ENCODE measurements at places on chromosomes 6 and 20. TPM values are rescaled to one million over a fixed set of nuclear protein-coding genes. Genes with fewer than 3 reads are reported as not detected.

MATN4 gene
- 0.39 TPM for polyA plus RNA-seq

FRMD1 gene
- polyA plus RNA-seq, result 20.4 TPM

HDGFL1 gene
- polyA plus RNA-seq, result not detected

DNA sequence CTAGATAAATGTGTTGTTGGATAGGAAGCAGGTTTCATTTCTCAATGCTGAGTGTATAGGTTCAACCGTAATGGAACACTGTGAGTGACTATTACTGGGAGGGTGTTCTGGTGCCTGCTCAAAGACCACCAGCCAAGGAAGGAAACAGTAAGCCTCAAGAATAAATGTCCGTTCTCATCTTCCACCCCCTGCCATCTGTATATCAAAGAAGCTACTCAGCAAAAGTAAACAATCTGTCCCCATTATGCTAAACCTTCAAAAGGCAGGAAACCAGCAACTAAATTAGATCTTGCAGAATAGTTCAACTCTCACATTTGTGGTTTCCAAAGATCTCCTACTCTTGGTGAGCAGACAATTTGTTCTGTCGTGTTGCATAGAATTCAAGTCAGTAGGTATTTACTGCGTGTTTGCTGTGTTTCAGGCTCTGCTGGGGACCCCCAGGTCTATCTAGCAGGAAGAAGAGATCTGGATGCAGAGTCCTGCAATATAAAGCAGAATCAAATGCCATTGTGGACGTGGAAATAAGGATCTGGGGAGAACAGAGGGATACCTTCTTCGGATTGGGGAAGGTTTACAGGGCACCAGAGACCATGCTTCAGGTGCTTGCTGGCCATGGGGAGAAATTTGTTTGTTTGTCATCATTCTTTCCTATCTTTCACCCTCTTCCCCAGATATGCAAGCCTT is 87.3 kb downstream of the SCML4 start:
- no peak for DNase-seq

DNA sequence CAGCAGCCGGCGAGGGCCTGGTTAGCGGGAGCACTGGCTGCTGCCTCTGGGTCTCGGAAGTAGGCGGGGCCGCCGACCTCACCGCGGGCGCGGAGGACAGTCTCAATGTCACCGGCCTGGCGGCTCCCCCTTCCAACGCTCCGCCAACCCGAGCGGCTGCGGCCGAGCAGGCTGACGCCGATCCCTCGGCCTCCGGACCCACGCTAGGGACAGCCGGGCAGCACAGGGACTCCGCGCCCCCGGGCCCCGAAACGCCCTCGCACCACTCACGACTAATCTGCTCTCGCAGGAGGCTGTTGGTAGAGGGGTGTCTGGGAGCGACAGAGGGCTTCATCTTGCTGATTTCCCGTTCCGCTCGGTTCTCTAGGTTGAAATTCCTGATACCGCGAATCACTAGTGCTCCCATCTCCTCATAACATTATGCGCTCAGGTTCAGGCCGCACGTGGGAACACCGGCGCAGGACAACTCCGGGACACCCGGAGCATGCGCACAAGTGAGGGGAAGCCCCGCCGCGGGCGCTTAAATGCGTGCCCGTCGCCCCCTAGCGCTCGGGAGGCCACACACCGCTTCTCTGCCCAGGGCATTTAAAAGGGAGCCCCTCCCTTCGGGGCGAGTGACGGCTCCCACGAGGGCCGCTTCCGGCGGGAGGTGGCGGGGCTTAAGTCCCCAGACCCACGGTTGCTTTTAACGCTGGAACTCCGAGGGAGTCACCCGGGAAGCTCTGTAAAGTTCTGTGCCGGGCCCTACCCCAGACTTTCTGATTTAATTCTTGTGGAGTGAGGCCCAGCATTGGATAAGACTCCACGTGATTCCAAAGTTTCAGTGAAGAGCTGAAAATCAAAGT is at the start of gene NDUFAF4:
NDUFAF4 (minus strand) TSS at position 496 of the 845 bp plus-strand sequence; CDS start at position 406, 90 bp downstream.
- peak; percentile 93 for DNase-seq

GRCh38 chr20:20440481-20440880 is 72.6 kb downstream of the INSM1 start:
- DNase-seq, result no peak

DNA sequence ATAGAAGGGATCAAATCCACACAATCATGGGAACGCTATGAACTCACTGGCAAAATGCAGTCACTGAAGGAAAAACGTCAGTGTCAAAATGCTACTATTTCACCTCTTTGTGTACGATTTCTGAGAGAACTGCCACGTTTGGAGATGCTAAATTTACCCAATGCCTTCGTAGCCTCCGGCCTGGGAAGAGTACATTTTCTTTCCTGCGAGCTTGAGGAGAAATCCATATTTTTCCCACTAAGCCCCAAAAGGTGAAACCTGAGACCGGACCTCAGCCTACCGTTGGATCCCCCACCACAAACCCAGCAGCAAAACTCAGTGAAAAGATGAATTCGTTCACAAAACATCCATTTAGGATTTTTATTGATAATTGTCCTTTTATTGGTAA is 131.7 kb downstream of the GPX5 start:
- DNase-seq, result no peak

GRCh38 chr6:30483677-30484279 is 5.5 kb upstream of the HLA-E start:
- DNase-seq, result peak; percentile 61

- no peak for DNase-seq
Observed at GRCh38 chr6:53410508-53411258, 61.9 kb upstream of the ELOVL5 start.

DNA sequence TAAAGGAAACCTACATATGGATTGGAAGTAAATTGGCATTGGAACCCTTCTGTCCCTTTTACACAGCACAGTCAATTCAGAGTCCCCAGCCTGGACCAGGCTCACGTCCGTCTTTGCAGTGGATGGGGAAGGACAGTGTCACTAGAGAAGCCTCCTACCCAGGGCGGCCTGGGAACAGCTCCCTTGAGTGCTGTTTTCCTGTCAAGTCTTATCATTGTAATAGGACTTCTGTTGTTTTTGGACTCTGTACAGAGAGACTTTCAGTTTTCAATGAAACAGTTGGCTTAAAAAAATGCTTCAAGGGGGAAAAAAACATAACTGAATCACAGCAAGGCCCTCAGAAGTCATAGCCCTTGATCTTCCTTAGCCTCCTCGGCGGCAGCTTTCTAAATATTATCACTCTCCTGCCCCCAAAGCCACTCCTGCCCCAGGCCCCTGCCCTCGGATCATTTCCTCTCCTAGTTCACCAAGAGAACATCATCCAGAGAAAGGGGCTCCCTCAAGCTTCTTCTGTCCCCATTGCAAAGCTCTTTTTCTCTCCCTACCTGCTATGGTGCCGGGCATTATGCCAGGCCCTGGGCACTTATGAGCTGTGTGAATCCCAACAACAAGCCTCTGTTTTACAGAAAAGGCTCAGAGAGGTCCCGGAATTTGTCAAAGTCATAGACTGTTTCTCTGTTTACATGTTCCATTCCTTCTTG is 37.8 kb upstream of the CNKSR3 start:
- no peak for DNase-seq

GRCh38 chr20:63574156-63574828 is at the start of gene HELZ2:
Gene HELZ2, minus strand, starts transcription at chr20:63574239. Its CDS starts 1,854 bp downstream, at chr20:63572385.
- DNase-seq, result no peak

DNA sequence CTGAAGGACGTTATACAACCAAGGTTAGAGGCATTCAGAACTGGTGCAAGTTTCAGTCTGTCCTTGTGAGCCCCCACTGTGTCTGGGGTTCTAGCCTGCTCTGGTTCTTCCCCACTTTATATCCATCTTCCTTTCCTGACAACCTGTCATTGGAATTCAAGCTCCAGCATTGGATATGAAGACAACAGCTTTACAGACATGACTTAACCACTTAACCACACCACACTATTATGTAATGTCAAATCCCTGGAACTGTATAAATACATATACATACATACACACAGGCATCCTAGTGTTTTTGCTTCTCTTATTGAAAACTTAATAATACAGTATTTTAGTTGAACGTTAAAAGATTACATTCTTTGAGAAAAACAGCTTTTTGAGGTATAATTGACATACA is 217.9 kb upstream of the SGK1 start:
- no peak for DNase-seq

DNA sequence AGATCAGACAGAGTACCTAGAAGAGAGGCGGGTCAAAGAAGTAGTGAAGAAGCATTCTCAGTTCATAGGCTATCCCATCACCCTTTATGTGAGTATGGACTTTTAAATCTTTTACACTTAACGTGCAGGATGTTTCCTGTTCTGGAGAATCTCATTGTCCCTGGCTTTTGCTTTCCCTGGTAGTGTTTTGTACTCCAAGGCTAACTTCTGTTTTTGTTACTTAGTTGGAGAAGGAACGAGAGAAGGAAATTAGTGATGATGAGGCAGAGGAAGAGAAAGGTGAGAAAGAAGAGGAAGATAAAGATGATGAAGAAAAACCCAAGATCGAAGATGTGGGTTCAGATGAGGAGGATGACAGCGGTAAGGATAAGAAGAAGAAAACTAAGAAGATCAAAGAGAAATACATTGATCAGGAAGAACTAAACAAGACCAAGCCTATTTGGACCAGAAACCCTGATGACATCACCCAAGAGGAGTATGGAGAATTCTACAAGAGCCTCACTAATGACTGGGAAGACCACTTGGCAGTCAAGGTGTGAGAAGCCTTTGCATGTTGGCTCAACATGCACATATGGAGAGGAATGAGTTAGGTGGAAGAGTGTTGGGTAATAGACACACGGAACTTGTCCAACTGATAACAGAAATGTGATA is 3.3 kb downstream of the HSP90AB1 start:
- DNase-seq, result no peak

- DNase-seq, result no peak
Observed at GRCh38 chr6:53912661-53913060, 117.9 kb downstream of the LRRC1 start.

GRCh38 chr6:6931071-6932025 is 176.4 kb upstream of the RREB1 start:
- no peak for DNase-seq

- no peak for DNase-seq
Observed at GRCh38 chr20:18705490-18705889, 108.1 kb upstream of the SCP2D1 start.

- no peak for DNase-seq
Observed at GRCh38 chr20:38982291-38982690, 20.1 kb downstream of the DHX35 start.

DNA sequence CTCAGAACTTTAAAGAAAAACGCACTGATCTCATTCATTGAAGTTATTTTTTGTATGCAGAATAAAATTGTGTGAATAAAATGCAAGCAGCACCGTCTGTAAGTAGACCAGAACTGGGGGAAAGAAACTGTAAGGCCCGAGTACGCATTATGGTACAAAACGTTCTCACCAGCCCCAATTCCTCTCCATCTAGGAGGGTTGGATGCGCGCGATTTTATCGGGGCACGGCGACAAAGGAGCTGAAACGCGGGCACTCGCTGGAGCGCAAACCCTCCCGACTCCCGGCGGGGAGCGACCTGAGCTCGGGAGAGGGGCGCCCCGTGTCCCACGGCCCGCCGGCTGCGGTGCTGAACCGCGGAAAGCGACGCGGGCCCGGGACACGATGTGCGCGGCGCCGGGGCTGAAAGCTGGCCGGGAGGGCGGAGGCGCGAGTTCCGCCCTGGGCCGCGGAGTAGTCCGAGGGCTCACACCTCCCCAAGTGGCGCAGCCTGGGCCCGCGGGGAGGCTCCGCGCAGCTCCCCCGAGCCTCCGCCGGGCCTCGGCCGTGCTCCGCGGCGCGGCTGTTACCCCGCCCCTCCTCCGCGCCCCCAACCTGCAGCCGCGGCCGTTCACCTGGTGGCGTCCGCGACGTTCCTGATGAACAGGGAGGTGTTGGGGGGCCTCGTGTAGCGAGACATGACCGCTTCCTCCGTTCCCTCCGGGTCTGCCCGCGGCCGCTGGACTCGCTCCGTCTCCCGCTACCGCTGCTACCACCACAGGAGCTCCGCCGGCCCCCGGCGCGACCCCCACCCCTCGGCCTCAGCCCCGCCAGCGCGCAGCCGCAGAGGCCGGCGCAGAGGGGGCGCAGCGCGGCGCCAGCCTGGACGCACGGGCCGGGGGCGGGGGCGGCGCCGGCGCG is at the start of gene SRSF12:
SRSF12 (minus strand) TSS at position 861 of the 898 bp plus-strand sequence; CDS start at position 677, 184 bp downstream.
- DNase-seq, result no peak

- no peak for DNase-seq
Observed at GRCh38 chr20:53975761-53976160, 94.6 kb downstream of the BCAS1 start.

GRCh38 chr6:26243752-26244151 is 121.2 kb upstream of the BTN3A2 start:
- no peak for DNase-seq

DNA sequence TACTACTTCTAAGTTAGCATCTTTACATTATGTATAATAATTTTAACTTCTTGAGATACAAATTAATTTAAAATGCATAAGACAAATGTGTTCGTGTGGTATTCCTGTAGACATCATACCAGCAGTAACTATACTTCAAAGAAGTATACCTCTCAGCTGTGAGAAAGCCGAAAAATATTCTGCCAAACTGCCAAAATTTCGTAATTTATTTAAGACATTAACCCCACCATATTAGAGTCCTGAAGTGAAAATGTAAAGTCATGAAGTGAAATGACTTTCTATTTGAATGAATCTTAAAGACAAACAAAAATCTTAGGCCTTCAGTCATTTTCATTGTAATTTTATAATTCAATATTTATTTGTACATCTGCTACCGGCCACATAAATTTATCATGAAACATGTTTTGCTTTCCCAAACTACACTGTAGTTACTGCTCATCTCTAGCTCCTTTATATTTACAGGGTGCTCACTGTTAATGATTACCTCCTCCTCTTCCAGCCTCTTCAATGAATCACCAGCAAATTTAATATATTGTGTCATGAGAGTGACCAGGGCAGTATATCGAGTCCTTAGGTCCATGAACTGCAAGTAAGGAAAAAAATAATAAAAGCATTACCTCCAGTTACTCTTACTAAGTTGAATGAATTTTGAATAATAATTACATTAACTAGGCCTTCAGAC is 18.5 kb downstream of the DST start:
- DNase-seq, result no peak

DNA sequence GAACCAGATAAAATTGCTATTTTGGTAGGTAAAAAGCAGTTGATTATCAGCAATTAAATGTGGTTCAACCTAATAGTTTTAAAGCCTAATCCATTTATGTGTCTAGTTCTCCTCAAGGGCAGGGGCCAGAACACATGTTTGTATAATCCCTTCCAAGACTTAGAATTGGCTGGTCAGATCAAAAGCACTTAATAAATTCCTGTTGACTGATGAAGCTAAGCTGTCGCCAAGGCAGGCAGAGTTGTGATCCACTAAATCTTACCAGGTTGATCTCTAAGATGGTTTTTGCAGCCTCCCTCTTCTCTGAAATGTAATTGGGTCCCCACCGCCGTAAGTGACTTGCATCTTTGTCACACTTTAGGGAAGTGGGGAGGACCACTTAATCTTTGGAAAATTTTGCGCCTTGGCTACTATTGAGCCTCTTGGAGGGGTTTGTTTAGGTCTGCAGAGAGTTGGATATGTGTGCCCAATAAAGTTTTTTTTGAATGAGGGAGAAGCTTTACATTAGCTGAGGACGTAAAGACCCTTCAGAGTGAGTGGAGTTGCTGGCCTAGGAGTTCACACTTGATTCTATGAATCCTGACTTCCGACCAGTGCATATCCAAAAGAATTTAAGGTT is 65.9 kb downstream of the PHF20 start:
- no peak for DNase-seq
